T-cell (primary cell): ENCODE measurements at places on chromosomes 1 and 21.

DNA sequence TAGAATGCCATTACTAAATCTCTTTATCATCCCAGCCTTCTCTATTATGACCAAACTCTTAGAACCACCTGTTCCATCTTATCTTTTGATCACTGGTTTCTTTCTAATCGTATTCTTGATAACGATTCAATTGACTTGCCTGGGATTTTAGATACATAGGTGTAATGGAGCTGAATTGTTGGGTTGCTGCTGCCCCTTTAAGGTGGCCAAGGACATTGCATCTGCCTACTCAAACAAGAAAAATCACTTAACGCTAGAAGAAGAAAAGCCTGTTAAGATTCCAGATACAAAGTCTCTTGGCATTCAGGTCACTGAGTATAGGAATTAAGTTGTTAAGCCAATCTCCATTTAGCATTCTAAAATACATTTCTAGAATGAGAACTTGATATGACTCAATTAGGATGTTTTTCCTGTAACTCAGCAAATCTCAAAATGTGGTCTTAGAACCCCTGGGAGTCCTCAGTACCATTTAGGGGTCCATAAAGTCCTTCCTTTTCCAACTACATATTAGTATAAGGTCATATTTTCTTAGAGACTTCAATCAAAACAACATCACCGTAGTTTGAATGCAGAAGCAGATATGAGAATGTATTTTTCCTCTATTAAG, 12.4 kb downstream of the NEXN start:
- no peak overlapping the region for H3K27ac ChIP-seq
- H3K27me3 ChIP-seq: no peaks in the 10 kb centered on the region
- DNase-seq: no peak

- no peaks in the 10 kb centered on the region for H3K4me1 ChIP-seq
- H3K27ac ChIP-seq: no peak overlapping the region
- no peak for DNase-seq
- H3K27me3 ChIP-seq: peaks cover 31% of the 10 kb centered on the region
- no peaks in the 10 kb centered on the region for H3K36me3 ChIP-seq
- H3K4me3 ChIP-seq: no peak overlapping the region
Measured at GRCh38 chr1:20141001-20141400, 1.9 kb downstream of the PLA2G2F start.

DNA sequence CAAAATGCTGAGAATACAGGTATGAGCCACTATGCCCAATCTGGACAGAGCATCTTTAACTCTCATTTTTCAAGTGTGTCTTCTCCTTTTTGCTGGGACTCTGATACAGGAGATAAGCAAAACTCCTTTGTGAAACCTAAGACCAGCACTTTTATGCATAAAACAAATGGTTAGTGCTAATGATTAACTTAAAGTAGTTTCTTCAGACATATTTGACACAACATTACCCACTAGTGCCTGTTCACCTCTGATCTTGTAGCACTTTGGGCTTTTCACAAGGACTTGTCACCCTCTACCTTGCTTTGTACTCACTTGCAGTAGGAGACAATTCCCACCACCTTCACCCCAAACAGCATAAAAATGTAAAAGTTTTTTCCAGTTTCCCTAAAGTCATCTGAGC, 216.3 kb downstream of the RGS7 start:
- H3K36me3 ChIP-seq: no peaks in the 10 kb centered on the region
- H3K27ac ChIP-seq: no peak overlapping the region
- H3K4me1 ChIP-seq: no peaks in the 10 kb centered on the region
- no peak for DNase-seq
- no peak overlapping the region for H3K4me3 ChIP-seq

DNA sequence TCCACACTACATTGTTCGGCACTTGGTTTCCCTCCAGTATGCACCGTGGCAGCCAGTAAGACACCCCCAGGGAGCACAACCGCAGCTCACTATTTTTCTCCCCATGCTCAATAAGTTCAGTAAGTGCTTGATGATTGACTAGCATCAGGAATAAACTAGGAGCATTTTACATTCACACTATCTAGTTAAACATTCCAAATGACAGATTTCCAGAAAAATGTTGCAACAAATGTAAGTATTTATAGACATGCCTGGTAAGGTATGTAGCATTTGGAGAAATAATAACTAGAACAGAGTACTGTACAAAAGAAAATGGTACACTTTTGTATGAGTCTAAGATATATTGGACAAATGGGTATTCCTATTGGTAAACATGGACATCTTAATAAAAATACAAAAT, 92.9 kb downstream of the SLC45A1 start:
- no peak overlapping the region for H3K4me3 ChIP-seq
- H3K27me3 ChIP-seq: no peaks in the 10 kb centered on the region
- DNase-seq: no peak

- DNase-seq: no peak
- no peak overlapping the region for H3K27ac ChIP-seq
- no peaks in the 10 kb centered on the region for H3K36me3 ChIP-seq
- no peaks in the 10 kb centered on the region for H3K4me1 ChIP-seq
Measured at GRCh38 chr1:106022312-106022902, 1034.1 kb upstream of the PRMT6 start.

GRCh38 chr1:95604771-95605170, 370.8 kb downstream of the RWDD3 start:
- no peaks in the 10 kb centered on the region for H3K27me3 ChIP-seq
- H3K36me3 ChIP-seq: no peaks in the 10 kb centered on the region
- DNase-seq: no peak
- no peak overlapping the region for H3K27ac ChIP-seq
- H3K4me1 ChIP-seq: no peaks in the 10 kb centered on the region

DNA sequence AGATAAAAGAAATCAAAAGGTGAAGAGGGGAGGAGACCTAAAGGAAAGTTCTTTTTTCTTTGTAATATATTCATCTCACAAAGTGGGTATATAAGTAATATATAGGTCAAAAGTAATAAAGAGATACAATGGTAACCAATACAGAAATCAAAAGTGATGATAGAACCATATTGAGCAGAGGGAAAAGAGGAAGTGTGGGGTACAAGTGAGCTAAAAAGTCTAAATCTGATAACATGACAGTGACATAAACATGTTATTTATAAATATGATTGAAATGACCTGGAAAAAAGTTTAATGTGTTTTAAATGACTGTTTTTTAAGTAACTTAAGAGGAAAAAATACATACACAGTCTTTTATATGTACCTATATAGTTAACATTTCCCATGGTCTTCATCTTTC, 70.5 kb downstream of the MRPL39 start:
- no peaks in the 10 kb centered on the region for H3K4me1 ChIP-seq
- no peaks in the 10 kb centered on the region for H3K27me3 ChIP-seq
- DNase-seq: no peak
- no peaks in the 10 kb centered on the region for H3K36me3 ChIP-seq
- H3K27ac ChIP-seq: no peak overlapping the region
- no peak overlapping the region for H3K4me3 ChIP-seq

DNA sequence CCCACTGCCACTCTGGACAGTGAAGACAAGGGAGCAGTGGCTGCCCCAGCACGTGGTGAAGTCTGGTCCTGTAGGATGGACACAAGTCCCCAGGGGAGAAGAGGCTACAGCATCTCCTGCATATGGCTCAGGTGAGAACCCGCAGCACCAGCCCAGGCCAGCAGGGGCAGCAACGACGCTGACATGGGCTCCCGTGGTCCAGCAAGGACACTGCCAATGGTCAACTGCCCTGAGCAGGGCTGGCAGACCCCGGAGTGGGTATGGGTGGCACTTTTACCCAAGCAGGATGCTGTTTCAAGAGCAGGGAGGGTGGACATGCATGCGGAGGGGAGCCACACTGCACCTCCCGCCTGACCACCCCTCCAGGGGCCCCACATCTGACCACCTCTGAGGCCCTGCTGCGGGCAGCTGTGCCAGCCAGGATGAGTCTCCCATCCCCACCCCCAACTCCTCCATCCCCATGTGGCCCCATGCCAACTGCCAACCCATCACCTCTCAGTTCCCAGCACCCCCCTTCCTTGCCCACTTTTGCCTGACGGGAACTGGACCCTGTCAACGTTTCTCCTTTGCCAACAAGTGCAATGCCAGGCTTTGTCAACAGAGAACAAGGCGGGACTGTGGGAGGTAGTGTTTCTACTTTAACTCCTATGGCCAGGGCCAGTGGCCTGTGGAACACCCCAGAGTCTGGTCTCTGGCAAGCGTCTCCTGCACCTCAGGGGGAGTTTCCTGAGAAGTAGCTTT, 8.6 kb downstream of the MORN1 start:
- DNase-seq: peak; percentile 21
- peaks cover 4% of the 10 kb centered on the region for H3K4me1 ChIP-seq
- H3K27me3 ChIP-seq: no peaks in the 10 kb centered on the region
- no peaks in the 10 kb centered on the region for H3K36me3 ChIP-seq
- no peak overlapping the region for H3K27ac ChIP-seq

DNA sequence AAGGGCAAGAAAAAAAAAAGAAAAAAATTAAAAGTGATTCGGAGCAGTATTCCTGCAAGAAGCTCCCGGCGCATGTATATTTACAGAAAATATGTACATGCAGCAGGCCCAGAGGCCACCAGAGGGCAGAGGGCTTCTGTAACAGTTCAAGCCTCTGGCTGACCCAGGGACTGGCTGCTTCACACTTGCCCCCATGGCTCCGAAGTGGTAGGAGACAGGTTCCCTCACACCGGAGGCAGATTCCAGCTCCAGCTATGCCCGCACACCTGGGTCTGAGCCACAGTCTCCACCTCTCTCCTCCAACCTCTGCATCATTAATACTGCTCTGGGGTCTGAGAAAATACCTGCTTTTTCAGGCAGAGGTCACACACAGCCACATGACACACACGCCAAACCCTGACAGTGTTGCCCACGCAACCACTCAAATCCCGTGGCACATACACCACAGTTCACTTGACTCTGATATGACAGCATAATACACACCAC, 2.2 kb upstream of the ARHGAP30 start:
- no peaks in the 10 kb centered on the region for H3K27me3 ChIP-seq
- peaks cover 19% of the 10 kb centered on the region for H3K4me1 ChIP-seq
- H3K27ac ChIP-seq: no peak overlapping the region
- peaks cover 3% of the 10 kb centered on the region for H3K36me3 ChIP-seq
- peak; percentile 32 for DNase-seq
- H3K4me3 ChIP-seq: no peak overlapping the region

GRCh38 chr1:42157667-42158066, 4.5 kb downstream of the GUCA2B start:
- no peak overlapping the region for H3K27ac ChIP-seq
- no peak for DNase-seq
- H3K36me3 ChIP-seq: no peaks in the 10 kb centered on the region
- no peaks in the 10 kb centered on the region for H3K4me1 ChIP-seq
- H3K4me3 ChIP-seq: no peak overlapping the region

- H3K27ac ChIP-seq: no peak overlapping the region
- peaks cover 2% of the 10 kb centered on the region for H3K4me1 ChIP-seq
- no peaks in the 10 kb centered on the region for H3K36me3 ChIP-seq
- H3K4me3 ChIP-seq: no peak overlapping the region
- peaks cover 21% of the 10 kb centered on the region for H3K27me3 ChIP-seq
- no peak for DNase-seq
Measured at GRCh38 chr21:41290106-41290799, 26.3 kb upstream of the FAM3B start.
